ENCODE measurements at places on chromosomes 3 and 15.

DNA sequence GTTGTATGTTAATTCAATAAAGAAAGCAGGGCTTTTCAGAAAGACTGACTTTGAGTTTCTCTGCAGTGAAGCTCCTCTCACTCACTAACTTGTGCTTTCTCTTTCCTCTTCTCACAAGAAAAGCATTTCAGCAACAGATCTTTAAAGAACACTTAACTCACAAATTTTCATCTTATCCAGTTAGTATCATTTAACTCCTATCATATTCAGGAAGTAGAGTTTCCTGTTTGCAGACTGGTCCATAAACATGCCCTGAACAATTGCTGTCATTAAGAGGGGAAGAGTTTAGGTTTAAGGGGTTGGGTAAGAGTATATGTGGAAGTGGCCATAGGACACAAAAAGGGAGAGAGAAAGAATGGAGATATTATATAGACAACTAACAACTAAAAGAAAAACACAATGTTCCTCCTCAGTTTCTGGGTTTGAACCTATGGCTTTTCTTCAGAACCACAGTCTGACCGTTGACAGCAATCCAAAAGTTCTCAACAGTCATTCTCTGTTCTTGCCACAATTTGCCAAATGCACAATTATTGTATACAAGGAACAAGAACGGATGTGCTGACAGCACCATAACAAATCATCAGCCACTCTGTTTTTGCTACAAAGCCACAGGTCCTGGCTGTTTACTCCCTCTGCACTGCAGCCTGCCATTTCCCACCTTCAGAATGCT lies 63.9 kb downstream of the CHAC1 start:
- DNase-seq, result no peak

DNA sequence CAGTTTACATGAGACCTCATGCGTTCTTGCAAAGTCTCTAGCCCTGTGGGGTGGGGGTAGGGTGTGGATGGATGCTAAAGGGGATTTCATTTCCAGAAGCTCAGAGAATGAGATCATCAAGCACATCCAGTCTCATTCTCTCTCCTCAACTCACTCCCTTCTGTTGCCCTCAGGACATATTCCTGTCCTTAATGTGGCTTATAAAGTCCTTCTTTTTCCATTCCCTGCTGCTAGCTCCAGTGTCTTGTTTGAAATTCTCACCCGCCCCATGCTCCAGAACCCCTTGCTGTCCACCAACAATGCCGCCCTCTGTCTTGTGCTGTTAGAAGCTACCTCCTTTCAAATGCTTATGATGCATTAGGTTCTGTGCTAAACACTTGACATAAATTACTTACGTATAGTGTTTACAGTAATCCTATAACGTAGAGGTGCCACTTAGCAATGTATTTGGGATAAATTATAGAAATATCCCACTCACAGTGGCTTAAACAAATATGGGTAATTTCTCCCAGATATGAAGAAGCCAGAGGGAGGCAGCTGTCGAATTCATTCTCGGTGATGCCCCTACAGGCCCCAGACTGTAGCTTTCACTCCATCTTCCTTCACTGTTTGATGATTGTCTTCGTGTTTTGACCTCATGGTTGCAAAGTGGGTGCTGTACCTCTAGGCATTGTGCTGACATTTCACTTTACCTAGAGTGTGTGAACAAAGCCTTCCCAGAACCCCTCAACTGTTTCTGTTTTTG lies 273.1 kb upstream of the TBL1XR1 start:
- no peak for DNase-seq

DNA sequence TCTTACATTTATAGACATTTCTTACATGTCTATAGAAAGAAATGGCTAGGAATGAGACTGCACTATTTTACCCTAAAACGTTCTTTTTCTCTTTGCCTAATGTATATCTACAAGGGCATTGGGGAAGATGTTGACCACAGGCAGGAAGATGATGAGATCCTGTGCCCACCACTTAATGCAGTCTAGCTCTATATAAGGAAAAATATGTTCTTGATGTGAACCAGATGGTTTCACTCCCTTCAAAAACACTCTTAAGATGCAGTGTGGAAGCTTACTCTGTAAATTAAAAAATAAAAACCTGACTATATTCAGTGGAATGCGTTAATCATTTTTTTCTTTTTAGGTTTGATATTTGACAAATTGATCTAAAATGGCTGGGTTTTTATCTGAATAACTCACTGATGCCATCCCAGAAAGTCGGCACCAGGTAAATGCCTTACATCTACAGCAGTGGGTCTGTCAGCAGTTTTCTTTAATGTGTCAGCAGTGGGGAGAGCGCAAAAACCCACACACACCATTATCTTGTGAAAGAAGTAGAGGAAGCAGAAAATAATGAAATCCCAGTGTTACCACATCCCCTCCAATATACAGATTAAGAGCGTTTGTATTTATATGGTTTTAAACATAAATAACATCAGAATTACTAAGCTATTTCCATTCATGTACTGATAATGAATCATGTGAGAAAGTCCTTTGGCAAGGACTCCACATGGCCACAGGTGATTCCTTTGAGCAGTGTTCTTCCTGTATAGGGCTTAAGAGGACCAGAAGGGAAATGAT lies 10.1 kb downstream of the AGTR1 start:
- no peak for DNase-seq

- DNase-seq, result no peak
Observed at GRCh38 chr15:74383286-74383685, 15.8 kb upstream of the CYP11A1 start.

DNA sequence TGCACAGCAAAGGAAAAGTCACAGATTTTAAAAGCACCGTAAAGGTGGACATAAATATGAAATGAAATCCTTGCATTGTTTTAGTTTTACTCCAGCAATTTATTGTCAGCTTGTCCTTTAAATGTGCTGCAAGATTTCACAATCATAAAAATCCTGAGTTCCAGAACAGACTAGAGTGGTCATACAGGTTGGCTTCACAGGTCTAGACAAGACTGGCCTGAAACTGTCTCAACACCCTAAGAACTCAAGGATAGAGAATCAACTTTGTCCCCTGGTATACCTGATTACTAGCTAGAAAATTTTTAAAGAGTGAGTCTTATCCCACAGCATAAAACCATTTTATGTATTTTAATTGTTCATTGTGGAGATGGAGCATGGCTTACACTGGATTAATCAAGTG lies 521.7 kb upstream of the MCTP2 start:
- no peak for DNase-seq

DNA sequence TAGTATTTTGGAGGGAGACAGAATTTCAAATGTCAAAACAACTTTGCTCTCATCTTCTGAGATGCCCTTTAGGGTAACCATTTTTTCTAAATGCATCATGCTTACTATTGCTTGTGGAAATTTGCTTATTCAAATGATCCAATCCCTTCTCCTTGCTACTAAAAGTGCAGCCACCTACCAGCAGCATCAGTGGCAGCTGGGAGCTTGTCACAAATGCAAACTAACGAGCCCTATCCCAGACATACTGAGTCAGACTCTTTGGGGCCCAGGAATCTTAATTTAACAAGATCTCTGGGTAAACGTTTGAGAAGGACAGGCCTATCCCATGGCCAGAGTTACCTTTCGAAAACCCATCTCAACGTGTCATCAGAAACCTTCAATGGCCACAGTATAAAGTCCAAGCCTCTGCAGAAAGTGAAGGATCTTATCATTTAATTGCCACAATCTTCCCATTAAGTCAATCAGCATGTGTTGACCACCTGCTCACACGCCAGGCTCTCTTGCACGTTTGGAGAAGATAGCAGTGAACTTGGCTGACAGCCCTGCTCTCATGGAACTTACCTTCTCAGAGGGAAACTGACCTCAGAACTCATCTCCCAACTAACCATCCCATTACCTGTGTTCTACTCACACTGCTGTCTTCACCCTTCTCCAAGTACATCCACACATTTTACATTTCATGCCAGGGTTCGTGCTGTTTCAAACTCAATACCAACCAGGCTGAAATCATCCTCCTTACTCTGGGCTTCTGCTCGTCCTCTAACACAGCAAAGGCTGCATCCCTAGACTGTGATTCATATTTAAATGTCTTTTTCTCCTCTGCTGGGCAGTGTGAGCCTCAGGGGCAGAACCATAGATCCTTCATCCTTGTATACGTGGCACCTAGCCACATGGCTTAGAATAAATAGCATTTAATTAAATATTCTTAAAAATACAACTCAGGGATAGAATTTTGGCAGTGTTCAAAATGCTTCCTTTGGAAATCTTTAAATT lies 24.8 kb upstream of the VGLL4 start:
- no peak for DNase-seq

GRCh38 chr15:45630917-45631691 lies 3.7 kb upstream of the SQOR start:
- no peak for DNase-seq

Data from renal cortex interstitium (tissue), 15 donors.